ENCODE measurements at places on chromosomes 13 and 19.

DNA sequence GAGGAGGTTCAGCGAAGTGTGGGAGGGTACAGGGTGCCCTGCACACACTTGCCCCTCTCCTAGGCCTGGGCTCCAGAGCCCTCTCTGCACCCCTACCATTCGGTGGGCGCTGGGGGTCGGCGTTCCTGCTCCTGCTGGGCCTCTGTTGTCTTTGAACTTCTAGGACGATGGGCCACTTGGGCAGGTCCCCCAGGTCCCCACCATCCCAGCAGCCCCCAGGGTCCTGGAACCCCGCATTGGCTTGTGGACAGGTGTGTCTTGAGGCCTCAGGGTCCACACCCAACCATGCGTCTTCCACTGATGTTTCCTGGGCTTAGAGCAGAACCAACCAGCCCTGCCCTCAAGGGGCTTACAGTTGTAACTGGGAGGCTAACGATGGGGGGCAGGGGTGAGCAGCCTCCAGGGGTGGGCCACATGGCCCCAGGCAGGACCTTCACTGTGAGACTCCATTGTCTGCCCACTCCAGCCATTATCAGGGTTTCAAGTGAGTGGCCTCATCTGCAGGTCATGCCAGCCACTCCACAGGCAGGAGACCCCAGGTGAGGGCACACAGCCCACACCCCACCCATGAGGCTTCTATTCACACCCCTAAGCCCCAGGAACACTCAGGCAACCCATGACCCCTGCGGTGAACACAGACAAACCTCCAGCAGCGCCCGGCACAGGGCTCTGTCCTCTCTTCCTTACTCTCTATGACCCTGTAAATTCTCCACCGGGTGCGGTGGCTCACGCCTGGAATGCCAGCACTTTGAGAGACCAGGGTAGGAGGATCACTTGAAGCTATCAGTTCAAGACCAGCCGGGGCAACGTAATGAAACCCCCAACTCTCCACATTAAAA, 2.0 kb upstream of the KLF16 start:
- DNase-seq = no peak

- no peak for DNase-seq
These were observed 132.2 kb downstream of the NUFIP1 start for GRCh38 chr13:44857061-44857460.

DNA sequence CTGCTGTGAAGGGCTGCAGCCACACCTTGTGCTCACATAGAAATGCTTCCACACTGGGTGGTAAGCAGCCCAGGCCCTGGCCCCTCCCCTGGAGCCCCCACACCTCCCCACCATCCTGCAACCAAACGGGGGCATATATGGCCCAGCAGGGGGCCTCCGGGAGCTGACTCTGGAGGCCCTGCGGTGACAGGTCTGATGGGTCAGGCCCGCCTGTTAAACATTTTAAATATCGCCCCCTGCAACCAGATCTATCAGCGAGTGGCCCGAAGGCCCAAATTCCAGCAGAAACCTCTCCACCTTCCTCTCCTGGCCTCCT, 48.0 kb upstream of the KATNAL1 start:
- DNase-seq = no peak

DNA sequence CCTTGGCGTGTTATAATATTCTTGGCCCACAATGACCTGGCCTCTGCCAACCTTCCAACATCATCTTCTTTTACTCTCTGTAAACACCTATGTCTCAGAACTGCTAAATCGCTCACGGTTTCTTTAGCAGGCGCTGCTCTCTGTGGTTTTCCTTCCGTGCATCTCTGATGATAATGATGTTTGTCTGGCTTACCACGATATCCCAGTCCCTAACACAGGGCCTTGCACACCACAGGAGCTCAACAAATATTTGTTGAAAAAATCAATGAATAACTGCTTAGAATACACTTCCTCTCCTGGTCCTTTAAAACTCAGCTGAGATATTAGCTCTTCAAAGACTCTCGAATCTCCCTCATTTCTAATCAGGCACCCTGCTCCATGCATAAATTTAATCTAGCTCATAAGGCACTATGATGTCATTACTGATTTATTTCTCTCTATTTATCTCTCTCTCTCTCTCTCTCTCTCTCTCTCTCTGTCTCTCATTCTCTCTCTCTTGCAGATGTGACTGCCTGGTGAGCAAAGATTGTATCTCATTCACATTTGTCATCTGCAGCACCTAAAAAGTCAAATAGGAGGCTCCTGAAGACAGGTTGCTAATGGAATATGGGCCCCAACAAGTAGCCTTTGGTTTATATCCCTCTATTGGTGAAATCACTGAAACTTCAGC, 206.4 kb downstream of the NHLRC3 start:
- no peak for DNase-seq

GRCh38 chr19:54266133-54266532, 9.1 kb upstream of the LILRB5 start:
- DNase-seq = peak; percentile 65

GRCh38 chr19:44401139-44402115, at the start of gene ZNF285:
Gene ZNF285, minus strand, starts transcription at chr19:44401608. Its CDS starts 4,395 bp downstream, at chr19:44397213.
- DNase-seq = peak; percentile 96

- peak; percentile 88 for DNase-seq
These were observed 178.7 kb upstream of the PCDH9 start for GRCh38 chr13:67408798-67409197.

DNA sequence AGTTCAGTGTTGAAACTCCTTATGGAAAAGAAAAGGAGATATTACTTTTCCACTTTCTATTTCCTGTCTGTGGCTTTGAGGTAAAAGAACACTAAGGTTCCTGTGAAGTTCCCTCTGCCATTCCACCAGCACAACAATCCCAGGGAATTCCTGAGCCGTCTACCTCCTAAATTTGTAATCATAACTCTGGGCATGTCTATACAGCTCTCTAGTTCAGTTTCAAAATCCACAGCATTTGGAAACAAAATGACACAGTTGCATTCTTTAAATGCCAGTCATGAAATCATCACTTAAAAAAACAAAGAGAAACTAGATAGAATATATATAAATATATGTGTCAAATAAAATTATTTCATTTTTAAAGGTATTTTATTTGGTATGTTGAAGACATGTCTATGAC, 9.0 kb upstream of the THSD1 start:
- DNase-seq = peak; percentile 84

DNA sequence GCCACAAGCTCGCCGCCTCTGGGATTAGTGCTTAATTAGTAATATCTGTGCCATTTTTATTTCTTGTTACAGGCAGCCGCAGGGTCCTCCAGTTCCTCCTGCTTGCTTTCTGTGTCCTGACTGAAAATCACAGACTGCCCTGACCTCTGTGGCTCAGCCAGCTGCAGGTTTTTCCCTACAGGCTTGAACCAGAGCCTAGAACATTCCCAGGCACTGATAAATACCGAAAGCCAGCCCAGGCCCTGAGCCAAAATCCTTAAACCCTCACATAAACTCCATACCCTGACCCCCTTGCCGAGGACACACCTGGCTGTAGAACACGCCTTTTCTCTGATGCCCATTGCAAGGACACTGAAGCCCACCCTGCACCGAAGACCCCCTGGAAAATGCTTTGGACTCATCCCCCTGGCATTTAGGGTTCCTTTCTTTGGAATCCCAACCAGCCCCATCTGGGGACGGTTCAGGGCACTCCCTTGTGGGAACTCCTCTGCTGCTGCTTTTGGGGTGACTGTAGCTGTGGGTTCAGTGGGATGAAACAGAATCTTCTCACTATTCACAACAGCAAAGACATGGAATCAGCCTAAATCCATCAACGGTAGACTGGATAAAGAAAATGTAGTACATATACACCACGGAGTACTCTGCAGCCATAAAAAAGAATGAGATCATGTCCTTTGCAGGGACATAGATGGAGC, 15.5 kb downstream of the DPP9 start:
- peak; percentile 84 for DNase-seq

DNA sequence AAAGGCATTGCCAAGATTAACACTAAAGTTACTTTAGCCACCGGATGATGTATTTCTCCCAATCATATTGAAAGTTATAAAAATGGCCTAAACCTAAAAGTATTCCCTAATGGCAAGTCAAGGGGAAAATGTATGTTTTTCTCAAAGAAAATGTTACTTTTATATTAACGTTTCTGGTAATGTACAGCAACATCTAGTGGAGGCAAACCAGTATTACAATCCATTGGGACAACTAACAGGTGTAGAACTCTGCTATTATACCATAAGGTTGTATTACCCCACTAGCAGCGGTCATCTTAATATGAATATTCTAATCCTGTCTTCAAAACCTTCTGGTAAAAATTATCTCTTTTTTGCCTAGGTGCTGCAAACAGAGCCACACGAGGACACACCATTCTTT, 69.2 kb downstream of the ZNF100 start:
- DNase-seq = peak; percentile 31

- DNase-seq = no peak
These were observed 527.4 kb upstream of the ATXN8OS start for GRCh38 chr13:69580255-69580654.

DNA sequence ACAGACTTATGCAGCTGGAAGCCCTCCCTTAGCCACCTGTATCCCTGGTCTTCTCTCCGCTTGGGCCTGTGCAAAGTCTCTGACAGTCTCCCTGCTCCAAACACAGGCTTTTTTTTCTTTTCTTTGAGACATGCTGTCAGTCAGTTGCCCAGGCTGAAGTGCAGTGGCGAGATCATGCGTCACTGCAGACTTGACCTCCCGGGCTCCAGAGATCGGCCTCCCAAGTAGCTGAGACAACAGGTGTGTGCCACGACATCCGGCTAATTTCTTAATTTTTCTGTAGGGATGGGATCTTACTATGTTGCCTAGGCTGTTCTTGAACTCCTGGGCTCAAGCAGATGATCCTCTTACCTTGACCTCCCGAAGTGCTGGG, 1.6 kb downstream of the MZF1 start:
- no peak for DNase-seq

DNA sequence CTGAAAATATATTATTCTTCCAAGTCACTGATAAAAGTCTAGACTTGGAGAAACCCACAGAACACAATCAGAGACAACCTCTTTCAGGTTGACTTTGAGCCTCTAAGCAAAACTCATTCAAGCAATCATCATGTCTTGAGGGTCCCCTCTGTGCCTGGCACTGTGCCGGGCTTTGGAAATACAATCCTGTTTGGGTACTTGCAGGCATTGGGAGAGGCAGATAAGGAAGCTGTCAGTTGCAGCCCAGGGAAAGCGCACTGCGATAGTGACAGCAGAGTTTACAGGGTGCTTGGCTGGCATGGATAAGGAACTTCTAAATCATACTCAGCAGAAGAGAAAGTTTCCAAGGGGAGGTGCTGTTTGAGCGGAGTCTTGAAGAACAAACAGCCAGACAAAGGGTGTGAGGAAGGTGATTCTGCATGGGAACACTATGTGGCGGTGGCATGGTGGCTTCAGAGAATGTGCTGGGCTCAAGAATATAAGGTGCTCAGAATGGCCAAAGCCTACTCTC, 9.1 kb downstream of the SERP2 start:
- no peak for DNase-seq

DNA sequence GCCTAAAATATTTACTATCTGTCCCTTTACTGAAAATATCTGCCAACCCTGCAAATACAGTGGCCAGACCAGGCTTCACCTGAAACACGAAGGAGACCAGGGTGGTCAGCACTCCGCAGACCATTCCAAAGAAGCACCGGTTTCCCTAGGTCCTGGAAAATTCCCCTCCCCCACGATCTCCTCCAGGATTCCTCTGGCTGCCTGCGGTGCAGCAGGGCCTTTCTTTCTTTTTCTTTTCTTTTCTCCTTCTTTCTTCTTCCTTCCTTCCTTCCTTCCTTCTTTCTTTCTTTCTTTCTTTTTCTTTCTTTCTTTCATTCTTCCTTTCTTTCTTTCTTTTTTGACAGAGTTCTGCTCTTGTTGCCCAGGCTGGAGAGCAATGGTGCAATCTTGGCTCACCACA, 152.7 kb downstream of the USP12 start:
- DNase-seq = no peak

- DNase-seq = no peak
These were observed 80.4 kb downstream of the DHRS12 start for GRCh38 chr13:51723529-51723928.

- DNase-seq = no peak
These were observed 399 bp upstream of the SPTBN4 start for GRCh38 chr19:40466219-40466984.

- peak; percentile 74 for DNase-seq
These were observed at the start of gene TMEM255B for GRCh38 chr13:113758651-113759524. Gene TMEM255B, plus strand, starts transcription at chr13:113759226. Its CDS starts 44 bp downstream, at chr13:113759270.

- no peak for DNase-seq
These were observed 17.4 kb upstream of the AP1M2 start for GRCh38 chr19:10604460-10604980.

GRCh38 chr19:10568062-10568825, 535 bp downstream of the CDKN2D start:
- DNase-seq = peak; percentile 42

All from iris pigment epithelial cell (primary cell).